Stimulated activated CD8-positive, alpha-beta memory T cell treated with anti-CD3 and anti-CD28 coated beads, Interleukin-4, amount 100 ng/mL, for 4 hours (primary cell): ENCODE measurements at places on chromosomes 5 and 9.
A peak's percentile ranks its signal among the peaks of the same experiment; 100 is the strongest.

- DNase-seq: peak; percentile 30
These were observed 153.7 kb downstream of the MEF2C start for GRCh38 chr5:88729084-88729828.

DNA sequence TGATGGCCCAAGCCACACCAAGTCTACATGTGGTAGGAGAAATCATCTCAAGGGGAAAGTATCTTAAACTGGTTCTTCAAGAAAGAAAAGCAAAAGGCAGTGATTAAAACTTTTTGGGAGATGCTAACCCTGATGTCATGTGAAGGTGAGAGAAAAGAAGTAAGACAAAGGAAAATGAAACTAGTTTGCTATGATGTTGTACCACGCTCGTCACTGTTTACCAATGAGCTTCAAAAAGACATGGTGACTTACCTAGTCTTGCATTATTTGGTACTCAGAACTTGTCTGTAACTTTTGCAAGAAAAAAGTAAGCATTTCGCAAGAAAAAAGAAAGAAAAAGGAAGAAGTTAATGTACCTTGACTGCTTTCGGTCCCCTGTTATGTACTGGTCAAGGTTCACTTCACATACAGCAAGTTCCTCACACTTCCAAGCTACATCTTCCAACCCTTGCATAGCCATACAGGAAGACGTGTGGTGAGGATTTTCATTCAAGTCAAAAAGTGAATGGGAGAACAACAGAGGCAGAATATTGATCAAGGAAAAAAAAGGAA is 739.3 kb downstream of the NR2F1-AS1 start:
- no peak for DNase-seq

- DNase-seq: no peak
These were observed 70.4 kb downstream of the RGS7BP start for GRCh38 chr5:64576250-64576649.

DNA sequence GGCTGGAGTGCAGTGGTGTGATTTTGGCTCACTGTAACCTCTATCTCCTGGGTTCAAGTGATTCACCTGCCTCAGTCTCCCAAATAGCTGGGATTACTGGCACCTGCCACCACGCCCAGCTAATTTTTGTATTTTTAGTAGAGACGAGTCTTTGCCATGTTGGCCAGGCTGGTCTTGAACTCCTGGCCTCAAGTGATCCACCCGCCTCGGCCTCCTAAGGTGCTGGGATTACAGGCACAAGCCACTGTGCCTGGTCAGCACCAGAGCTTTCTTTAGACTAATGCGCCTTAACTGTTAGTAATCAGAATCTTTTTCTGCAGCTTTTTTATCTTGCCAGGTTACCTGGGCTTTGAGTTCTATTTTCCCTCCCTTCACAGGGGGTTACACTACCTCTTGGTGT is 18.4 kb downstream of the PTGS1 start:
- no peak for DNase-seq

DNA sequence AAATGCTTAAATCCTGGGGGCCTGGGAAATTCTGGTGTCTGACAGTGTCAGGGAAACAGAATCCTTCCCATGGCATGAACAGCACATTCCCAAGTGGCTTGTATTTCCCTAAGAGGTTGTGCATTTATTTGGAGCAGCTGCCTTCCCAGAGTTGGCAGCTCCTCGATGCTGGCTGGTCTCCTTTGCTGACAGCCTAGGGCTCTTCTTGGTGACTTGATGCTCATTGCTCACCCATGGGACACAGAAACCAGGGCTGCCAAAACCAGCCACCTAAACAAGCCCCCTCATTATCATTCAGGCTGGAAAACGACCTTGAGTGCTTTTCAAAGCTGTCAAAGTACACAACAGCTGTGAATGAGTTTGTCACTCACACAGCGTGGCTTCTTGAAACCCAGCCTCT is 24.2 kb downstream of the ENHO start:
- DNase-seq: no peak

- no peak for DNase-seq
These were observed 338.7 kb downstream of the NPR3 start for GRCh38 chr5:33049842-33050241.

GRCh38 chr5:38598994-38599617 is 42.7 kb upstream of the LIFR start:
- no peak for DNase-seq

DNA sequence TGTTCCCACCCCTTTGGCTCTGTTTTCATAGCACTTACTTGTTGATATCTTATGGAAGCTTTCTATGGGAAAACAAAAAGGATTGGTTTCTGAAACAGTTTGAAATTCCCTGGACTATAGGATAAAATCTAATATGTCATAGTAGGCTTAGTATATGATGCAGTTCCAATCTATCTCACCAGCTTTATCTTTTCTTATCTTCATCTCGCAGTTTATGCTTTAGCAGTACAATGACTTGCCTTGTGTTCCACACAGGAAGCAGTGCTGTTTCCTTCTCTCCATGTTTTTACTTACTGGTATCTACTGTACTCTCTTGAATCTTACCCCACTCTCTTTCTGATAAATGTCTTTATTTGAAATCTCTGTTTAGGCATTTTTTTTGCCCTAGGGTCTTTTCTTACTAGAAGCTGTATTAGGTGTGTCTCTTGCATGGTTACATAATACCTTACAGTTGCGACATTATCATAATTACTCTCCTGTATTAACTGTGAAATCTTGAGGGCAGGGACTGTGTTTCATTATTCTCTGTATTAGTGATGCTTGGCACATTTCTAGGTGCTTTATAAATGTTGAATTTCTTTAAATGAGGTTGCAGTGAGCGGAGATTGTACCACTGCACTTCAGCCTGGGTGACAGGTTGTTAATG is 76.3 kb downstream of the FOCAD start:
- DNase-seq: no peak

GRCh38 chr9:121499427-121500164 is at the start of gene GGTA1:
GGTA1 (minus strand) TSS chr9:121499844; CDS start chr9:121467922, 31,922 bp downstream.
- DNase-seq: no peak

GRCh38 chr9:114691046-114691955 is 9.3 kb upstream of the TEX48 start:
- peak; percentile 51 for DNase-seq

DNA sequence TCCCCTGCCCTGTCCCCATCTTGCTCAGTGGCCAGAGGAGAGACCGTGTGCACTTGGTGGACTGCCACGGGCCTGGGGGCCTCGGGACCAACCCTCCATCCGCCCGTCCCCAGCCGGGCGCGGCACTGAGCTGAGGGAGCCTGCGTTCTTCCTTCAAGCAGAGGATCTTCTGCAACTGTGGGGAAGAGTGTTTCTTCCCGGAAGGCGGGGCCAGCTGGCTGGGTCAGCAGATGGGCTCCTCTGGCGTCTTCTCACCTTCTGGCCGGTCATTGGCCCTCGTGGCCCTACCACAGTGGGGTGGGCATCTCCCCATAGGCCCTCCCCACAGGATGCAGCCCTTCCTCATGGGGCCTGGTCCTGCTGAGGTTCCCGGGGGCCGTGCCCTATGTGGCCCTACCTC is 17.4 kb downstream of the RXRA start:
- no peak for DNase-seq

- no peak for DNase-seq
These were observed 65.3 kb upstream of the PPARGC1B start for GRCh38 chr5:149664666-149665415.

DNA sequence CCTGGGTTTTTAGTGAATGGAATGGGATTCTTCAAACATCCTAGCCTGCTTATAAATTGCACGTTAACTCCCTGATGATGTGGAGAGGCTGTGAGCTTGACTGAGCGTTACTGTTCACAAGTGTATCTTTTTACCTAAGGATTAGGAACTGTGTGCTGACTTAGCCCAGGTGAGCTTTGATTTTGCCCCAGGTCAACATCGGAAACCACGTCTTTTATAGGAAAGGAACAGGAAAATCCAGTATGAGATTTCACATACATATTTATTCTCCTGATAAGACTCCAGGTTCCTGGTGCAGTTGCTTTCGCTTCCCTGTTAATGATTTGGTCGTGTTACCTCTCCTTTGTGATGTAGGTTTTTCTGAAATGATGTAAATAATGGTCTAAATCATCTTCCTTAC is 103.2 kb upstream of the BASP1 start:
- no peak for DNase-seq

- DNase-seq: no peak
These were observed 33.4 kb downstream of the CREBRF start for GRCh38 chr5:173089581-173089980.

- no peak for DNase-seq
These were observed 229.0 kb downstream of the ROR2 start for GRCh38 chr9:91720751-91721705.

DNA sequence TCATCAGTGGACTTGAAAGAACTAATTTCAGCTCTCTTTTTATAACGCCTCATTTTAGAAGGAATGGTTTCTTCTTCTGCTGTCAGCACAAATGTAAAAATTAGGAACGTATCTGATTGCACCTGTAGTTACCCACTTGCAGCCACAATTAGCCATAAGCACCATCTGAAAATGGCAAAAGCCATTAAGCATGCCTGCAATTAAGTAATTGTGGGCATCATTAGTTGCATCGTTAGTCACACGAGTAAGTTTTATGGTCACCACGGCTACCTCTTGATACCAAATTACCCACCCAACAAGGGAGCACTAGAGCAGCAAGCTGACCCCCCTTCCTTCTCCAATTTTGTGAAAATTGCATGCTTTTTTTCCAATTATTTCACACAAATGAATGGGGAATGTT is 25.8 kb upstream of the SLC44A1 start:
- DNase-seq: no peak

GRCh38 chr9:134775081-134775951 is 105.3 kb upstream of the FCN2 start:
- DNase-seq: no peak

GRCh38 chr5:107670087-107670931 is 428 bp downstream of the EFNA5 start:
- no peak for DNase-seq

DNA sequence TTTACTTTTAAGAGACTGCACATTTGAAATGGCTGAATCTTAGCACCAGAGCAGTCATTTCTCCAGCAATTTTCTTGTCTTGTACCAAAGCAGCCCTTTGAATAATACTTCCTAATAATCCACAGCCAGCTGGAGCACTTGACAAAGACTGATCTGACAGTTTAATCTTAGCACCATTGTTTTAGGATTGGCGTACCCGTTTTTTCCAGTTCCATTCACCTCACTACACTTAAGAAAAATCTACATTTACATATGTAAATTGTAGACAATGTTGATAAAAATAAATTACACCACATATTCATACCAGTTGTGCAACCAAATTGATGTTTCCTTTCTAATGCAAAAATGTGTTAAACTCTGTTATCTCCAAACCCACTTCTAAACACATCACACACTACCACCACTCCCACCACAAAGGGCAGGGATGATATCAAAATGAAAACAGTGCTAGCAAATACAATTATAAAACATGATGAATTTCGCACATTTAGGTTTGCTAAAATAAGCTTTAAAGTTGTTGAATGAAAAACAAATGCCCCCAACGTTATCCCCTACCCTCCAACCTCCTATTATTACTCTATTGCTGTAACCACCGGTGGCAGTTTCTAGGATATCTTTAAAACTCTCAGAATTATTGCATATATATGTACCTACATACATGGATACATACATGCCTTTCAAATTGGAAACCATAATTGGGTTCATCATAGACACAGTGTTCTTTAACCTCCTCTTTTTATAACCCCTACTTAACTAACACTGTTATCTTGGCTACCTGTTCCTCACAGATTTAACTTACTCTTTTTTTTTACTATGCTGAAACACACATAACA is 21.5 kb downstream of the SERINC5 start:
- DNase-seq: no peak

GRCh38 chr5:157650991-157651611 is 1.1 kb downstream of the SOX30 start:
- no peak for DNase-seq

- DNase-seq: no peak
These were observed 92.0 kb downstream of the TMEM232 start for GRCh38 chr5:110634475-110634874.

- DNase-seq: no peak
These were observed 27.6 kb downstream of the TCF7 start for GRCh38 chr5:134142052-134142451.

DNA sequence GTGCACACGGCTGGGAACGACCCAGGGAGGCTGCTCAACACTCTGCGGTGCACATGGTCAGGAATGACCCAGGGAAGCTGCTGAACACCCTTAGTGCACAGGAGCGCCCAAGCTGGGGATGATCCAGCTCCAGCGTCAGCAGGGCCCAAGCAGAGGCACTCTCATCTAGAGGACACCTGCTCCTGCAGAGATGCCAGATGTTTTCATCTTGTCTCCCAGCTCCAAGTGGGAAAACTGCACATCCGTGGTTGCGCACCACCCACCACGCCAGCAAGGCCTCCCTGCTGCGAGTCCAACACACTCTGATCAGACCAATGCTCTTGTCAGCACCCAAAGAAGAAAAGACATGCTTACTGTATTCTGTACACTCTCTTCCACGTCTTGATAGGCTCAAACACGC is 34.1 kb downstream of the UBE2QL1 start:
- no peak for DNase-seq

- DNase-seq: no peak
These were observed 70.7 kb upstream of the LPAR1 start for GRCh38 chr9:111108946-111109345.

DNA sequence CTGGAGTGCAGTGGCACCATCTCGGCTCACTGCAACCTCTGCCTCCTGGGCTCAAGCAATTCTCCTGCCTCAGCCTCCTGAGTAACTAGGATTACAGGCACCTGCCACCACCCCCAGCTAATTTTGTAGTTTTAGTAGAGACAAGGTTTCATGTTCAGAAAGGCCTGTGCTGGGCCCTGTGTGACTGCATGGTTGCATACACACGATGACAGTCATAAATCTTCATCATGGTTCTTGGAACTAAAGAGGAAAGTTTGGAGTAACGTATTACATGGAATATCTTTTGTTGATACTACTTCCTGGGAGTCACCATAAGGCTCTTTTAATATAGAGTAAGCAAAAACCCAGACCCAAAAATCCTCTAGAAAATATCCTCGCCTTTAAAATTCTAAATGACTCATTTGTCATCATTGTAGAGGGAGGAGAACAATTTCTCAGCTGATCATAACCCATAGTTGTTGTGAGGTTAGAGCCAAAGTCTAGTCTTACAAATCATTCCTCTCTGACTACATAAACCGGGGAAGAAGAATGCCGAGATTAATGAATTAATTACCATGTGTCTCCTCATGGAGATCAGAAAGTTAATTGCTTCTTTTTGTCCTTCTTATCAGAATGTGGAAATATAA is 47.0 kb downstream of the KLF9 start:
- no peak for DNase-seq

GRCh38 chr5:149609640-149610219 is 28.4 kb downstream of the ARHGEF37 start:
- DNase-seq: no peak

GRCh38 chr5:137734962-137735554 is 831 bp downstream of the KLHL3 start:
- no peak for DNase-seq

- DNase-seq: no peak
These were observed 906 bp downstream of the SLC25A51 start for GRCh38 chr9:37902796-37903646.

DNA sequence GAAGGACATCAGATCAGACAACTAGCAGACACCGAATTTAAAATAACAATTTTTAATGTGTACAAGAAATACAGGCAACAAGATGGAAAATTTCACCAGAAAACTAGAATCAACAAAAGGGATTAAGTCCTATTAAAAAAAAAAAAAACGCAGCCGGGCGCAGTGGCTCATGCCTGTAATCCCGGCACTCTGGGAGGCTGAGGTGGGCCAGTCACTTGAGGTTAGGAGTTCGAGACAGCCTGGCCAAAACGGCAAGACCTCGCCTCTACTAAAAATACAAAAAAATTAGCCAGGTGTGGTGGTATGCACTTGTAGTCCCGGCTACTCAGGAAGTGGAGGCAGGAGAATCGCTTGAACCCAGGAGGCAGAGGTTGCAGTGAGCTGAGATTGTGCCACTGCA is 64.3 kb upstream of the UBAC1 start:
- DNase-seq: no peak
